RWPE1 (cell line): ENCODE measurements at places on chromosomes 6 and 20.

DNA sequence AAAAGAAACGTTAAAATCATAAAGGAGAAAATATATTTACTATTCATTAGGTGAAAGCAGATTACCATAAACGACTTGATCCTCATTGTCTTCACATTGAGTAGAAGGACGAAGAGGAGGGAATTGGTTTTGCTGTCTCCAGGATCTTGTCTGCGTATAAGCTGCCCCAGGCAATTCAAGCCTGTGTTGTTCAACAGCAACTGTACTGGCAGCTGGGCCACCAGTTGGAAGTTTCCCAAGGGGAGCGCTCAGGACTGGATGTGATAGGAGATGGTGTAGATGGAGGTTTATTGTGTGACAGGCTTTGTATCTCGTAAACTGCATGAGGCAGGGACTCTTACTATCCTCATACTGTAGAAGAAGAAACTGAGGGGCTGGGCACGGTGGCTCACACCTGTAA is 3.9 kb upstream of the FANCE start:
- no peak for DNase-seq

- DNase-seq: no peak
Observed at GRCh38 chr6:146931214-146931613, 273.0 kb upstream of the STXBP5 start.

- no peak for DNase-seq
Observed at GRCh38 chr6:109429496-109429895, 10.9 kb downstream of the PPIL6 start.

GRCh38 chr6:159212028-159212427 is 42.8 kb downstream of the FNDC1 start:
- DNase-seq: no peak

GRCh38 chr6:142827991-142828390 is 117.0 kb downstream of the HIVEP2 start:
- no peak for DNase-seq

- DNase-seq: no peak
Observed at GRCh38 chr6:36907781-36908180, 22.0 kb downstream of the C6orf89 start.

DNA sequence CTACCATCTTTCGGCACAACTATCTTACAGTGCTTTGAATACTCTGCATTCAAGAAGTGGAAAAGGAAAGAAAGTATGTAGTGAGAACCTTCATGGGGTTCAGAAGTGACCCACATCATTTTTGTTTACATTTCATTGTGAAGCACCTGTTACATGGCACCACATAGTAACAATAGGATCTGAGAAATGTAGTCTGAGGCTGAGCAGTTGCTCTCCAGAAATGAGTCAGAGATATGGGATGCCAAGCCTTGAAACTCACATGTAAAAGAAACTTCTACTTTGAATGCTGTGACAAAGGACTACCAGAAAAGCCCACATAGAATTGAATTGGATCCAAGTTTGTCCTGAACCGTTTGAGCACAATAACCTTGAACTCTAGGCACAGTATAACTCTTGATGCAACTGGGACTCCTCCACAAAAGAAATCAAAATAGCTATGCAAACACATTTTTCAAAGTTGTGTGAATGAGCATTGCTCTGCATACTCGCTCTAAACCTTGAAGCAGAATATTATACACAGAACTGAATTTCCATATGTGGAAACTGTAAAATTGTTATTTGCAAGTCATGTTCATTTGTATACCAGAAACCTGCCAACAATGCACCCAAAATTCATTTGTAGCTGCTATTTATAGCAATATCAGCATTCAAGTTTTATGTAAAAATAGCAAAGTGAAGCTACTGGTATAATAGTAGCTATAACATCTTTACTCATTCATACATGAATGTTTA is 400.9 kb upstream of the POU3F2 start:
- DNase-seq: no peak
